Foreskin keratinocyte (primary cell): ENCODE measurements at places on chromosomes 1 and 21. TPM values are rescaled to one million over a fixed set of nuclear protein-coding genes. Genes with fewer than 3 reads are reported as not detected.

TFAP2E gene
- polyA plus RNA-seq = 0.32 and 0.33 TPM in 2 replicates

CTSK gene
- polyA plus RNA-seq = 5.8 and 7.2 TPM in 2 replicates

OR2AK2 gene
- not detected in 2 replicates for polyA plus RNA-seq

AMY1B gene
- not detected in 2 replicates for polyA plus RNA-seq

TCHH gene
- polyA plus RNA-seq = 0.03 and 0.04 TPM in 2 replicates

TMEM35B gene
- 23.6 and 27.5 TPM in 2 replicates for polyA plus RNA-seq

S100A12 gene
- not detected in 2 replicates for polyA plus RNA-seq

CFHR4 gene
- not detected in 2 replicates for polyA plus RNA-seq

TMEM269 gene
- polyA plus RNA-seq = 0.02 TPM in 1 of 2 replicates, not detected in the other

BTBD8 gene
- 0.30 and 0.34 TPM in 2 replicates for polyA plus RNA-seq

LAMC1 gene
- polyA plus RNA-seq = 30.3 and 34.0 TPM in 2 replicates

WDR64 gene
- not detected in 2 replicates for polyA plus RNA-seq

AADACL4 gene
- not detected in 2 replicates for polyA plus RNA-seq

PIK3C2B gene
- polyA plus RNA-seq = 0.58 and 0.69 TPM in 2 replicates

TRNP1 gene
- polyA plus RNA-seq = 88.9 and 102 TPM in 2 replicates

CFHR1 gene
- not detected in 2 replicates for polyA plus RNA-seq

ELF3 gene
- polyA plus RNA-seq = 0.04 TPM in 1 of 2 replicates, not detected in the other
